GM10248 (cell line): ENCODE measurements at places on chromosomes 16 and 17.

GRCh38 chr17:27975146-27976011 is 67.1 kb upstream of the NLK start:
- no peak for DNase-seq

DNA sequence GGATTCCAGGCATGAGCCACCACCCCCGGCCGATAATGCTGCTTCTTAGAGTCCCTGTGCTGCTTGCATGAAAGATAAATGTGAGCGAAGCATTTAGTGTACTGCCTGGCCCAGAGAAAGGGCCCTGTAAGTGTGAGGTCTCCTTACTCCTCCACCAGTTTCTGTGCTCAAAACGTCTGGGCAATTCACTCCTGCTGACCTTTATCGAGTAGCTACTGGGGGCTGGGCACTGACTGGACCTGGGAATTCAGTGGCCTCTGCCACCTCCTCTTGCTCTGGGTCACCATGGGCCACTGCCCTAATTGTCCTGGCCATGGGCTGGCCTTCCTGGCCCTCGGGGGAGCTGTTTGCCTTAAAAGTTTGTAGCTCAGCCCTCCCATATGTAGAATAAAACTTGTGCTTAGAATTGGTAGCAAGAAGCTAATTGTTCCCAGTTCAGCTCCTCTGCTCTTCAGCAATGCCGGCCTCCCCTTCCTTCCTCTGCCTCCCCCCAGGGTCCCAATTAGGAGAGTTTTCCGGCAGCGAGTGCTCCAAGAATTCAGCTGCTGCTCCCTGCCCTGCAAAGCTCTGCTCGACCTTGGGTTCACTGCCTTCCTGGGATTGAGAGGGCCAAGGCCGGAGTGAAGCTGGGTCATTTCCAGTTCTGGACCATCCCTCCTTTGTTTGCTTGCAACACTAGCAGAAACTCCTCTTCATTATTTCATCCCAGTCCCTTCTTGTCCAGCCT is 98.9 kb upstream of the CDC42EP4 start:
- DNase-seq, result no peak

DNA sequence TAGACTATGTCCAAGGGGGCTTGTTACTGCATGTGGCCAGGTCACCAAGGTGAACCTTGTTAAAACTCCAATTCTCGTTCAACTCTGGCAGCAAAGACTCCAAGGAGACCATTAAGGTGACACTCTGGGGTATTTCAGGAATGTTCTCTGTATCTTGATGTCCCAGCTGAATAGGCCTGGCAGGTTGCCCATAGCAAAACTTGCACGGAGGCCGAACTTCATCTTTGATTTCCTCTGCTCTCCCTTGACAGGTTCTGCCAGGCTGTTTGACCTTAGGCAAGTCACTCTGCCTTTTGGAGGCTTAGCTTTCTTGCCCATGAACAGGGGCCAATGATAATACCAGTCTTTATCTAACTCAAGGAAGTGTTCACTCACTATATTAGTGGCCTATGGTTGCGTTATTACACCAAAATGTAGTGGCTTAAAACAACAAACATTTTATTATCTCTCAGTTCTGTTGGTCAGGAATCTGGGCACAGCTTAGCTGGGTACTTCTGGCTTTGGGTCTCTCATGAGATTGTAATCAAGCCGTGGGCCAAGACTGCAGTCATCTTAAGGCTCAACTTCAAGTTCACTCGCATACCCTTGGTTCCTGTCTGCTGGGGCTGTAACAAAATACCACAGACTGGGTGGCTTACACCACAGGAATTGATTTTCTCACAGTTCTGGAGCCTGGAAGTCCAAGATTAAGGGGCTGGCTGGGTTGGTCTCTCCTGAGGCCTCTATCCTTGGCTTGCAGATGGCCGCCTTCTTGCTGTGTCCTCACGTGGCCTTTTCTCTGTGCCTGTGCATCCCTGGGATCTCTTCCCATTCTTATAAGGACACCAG is 168.5 kb downstream of the UTP18 start:
- DNase-seq, result no peak

- no peak for DNase-seq
Measured at GRCh38 chr17:9363440-9364350, 211.9 kb downstream of the STX8 start.

DNA sequence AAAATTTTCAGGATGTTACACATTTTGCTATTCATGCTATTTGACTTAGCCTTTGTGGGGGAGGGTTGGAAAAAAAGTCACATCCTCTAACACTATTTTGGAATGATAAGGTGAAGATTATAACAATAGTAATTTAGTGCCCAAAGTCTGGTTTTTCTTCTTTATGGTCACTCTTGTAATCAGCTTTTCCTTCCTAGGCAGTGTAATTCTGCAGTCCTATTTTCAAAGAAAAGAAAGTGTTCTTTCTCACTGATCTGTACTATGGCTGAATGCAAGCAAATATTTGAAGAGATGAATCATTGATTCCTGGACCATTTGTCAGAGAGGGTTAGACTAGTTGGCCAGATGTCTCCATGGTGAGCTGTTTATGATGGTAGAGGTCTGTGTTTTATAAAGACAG is 8.4 kb downstream of the RSPRY1 start:
- DNase-seq, result no peak

DNA sequence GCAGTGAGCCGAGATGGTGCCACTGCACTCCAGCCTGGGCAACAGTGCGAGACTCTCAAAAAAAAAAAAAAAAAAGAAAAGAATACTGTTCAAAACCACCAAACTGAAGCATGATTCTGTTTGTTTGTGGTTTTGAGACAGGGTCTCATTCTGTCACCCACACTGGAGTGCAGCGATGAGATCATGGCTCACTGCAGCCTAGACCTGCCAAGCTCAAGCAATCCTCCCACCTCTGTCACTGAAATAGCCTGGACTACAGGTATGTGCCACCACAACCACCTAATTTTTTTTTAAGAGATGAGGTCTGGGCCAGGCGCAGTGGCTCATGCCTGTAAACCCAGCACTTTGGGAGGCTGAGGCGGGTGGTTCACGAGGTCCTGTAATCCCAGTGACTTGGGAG is 4.3 kb downstream of the SUMO2 start:
- DNase-seq, result no peak
